ENCODE measurements at places on chromosomes 11 and 22.
A peak's percentile ranks its signal among the peaks of the same experiment; 100 is the strongest.

DNA sequence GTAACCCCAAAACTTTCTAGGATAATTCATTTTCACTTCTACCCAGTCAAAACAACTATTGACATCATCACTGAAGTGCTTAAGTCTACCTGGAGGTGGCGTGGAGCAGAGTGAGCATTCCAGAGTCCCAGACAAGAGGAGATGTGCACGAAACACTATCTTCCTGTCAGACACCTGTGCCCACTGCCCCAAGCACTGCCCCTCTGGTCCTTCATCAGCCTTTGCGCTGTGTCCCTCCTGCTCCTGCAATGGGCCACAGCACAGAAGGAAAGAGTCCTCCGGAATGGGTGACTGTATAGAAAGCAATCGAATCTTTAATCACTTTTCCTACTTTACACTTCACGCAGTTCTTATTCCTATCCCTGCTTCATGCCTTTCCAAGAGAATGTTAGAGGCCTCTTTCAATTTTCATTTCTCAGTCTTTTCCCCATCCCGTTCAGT lies 512 bp upstream of the GRIA4 start:
- no peak for DNase-seq

GRCh38 chr11:15711311-15711710 lies 596.6 kb downstream of the INSC start:
- no peak for DNase-seq

- DNase-seq: no peak
These were observed 69.0 kb downstream of the UBASH3B start for GRCh38 chr11:122724520-122724919.

- DNase-seq: no peak
These were observed 255.5 kb upstream of the SESN3 start for GRCh38 chr11:95486466-95486865.

GRCh38 chr11:27237643-27238042 lies 125.4 kb downstream of the CCDC34 start:
- DNase-seq: no peak

DNA sequence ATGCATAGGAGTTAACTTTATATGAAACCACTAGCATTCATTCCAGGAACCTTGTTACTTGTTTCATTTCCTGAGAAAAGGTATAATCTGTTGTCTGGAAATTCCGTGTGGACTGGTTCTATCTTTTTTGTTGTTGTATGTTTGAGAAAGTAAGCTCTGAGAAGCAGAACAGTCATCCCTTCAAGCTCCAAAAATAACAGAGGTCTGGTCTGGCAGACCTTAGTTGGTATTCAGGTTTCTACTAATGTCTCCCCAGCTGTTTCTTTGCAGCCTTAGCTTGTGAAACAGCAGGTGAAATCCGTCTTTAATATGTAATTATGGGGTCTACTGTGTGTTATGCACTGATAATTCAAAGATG lies 2.4 kb downstream of the RNF121 start:
- DNase-seq: no peak

GRCh38 chr22:37244922-37245722 lies 1.1 kb upstream of the RAC2 start:
- DNase-seq: no peak

DNA sequence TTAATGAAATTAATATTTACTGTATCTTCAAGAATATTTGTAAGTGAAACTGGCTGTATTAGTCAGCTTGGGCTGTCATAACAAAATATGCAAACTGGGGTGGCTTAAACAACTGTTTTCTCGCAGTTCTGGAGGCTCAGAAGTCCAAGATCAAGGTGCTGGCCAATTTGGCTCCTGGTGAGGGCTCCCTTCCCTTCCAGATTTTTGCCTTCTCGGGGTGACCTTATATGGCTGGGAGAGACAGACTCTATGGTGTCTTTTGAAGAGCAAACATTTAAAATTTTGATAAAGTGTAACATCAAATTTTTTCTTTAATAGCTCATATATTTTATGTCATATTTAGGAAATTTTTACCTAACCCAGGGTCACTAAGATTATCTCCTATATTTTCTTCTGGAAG lies 30.2 kb downstream of the CSTPP1 start:
- DNase-seq: no peak

DNA sequence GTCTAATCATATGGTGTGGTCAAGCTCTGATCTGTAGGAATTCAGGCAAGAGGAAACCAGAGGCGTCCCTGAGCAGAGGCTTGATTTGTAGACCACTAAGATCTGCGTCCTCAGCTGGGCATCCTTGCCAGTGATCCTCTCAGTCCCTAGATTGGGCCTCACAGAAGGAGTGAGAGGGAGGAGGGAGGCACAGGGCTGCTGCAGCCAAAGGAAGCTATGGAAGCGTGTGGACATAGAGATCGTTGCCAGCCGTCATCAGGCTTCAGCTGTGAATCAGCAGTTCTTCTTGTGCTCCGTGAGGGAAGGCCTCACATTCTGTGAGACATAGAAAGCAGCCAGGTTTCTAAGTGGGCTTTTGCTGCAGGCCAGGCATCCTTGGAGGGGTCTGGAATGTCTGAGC lies 254.6 kb upstream of the KIRREL3 start:
- no peak for DNase-seq

- no peak for DNase-seq
These were observed 5.5 kb downstream of the SF3A1 start for GRCh38 chr22:30351226-30351625.

- DNase-seq: no peak
These were observed 315.5 kb downstream of the FAT3 start for GRCh38 chr11:92540096-92540495.

- DNase-seq: no peak
These were observed 4.1 kb downstream of the TRABD start for GRCh38 chr22:50189849-50190181.

DNA sequence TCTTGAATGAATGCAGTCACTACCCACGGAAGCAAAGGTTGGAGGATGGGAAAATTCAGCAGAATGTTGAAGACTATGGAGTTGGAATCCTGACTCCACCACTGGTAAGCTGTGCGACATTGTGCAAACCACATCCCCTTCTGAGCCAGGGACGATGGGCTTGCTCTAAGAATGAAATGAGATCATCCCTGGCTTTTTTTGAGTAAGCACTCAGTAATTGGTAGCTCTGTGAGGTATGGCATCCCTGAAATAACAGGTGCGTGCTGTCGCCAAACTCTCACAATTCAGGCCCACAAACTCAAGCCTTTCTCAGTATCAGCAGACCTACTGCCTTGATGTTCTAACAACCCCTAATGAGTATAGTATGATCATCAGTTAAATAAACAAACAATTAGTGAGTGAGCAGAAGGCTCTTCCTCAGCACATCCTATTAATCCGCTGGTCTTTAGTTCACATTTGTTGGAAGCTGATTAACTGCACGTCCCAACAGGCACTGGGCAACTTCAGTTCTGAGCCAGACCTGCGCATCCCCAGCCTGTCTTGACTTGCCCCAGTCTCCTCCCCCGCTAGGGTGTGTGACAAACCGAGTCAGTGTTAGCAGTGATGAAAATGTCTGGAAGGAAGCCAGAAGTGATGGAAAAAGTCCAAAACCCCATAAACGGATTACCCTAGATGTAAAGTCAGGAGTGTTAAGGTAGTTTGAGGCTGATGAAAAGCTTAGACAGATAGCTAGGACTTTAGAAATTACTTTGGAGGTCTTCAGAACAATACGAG lies 235.5 kb downstream of the GRIK4 start:
- DNase-seq: no peak

DNA sequence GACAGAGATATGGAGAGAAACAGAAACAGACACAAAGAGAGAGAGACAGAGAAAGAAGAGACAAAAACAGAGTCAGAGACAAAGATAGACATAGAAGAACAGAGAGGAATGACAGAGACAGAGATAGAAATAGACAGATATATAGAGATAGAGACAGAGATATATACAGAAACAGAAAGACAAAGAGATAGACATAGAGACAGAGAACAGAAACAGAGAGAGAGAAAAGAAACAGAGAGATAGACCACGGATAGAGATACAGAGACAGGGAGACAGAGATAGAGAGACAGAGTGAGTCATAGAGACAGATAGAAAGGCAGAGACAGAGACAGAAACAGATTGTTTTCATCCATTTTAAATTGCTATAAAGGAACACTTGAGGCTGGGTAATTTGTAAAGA lies 12.3 kb upstream of the MPEG1 start:
- DNase-seq: no peak

- DNase-seq: no peak
These were observed 553.0 kb downstream of the JRKL start for GRCh38 chr11:96942855-96943254.

- DNase-seq: no peak
These were observed 17.0 kb upstream of the FAM181B start for GRCh38 chr11:82750643-82751139.

GRCh38 chr11:134480136-134480712 lies 68.2 kb upstream of the B3GAT1 start:
- DNase-seq: no peak

DNA sequence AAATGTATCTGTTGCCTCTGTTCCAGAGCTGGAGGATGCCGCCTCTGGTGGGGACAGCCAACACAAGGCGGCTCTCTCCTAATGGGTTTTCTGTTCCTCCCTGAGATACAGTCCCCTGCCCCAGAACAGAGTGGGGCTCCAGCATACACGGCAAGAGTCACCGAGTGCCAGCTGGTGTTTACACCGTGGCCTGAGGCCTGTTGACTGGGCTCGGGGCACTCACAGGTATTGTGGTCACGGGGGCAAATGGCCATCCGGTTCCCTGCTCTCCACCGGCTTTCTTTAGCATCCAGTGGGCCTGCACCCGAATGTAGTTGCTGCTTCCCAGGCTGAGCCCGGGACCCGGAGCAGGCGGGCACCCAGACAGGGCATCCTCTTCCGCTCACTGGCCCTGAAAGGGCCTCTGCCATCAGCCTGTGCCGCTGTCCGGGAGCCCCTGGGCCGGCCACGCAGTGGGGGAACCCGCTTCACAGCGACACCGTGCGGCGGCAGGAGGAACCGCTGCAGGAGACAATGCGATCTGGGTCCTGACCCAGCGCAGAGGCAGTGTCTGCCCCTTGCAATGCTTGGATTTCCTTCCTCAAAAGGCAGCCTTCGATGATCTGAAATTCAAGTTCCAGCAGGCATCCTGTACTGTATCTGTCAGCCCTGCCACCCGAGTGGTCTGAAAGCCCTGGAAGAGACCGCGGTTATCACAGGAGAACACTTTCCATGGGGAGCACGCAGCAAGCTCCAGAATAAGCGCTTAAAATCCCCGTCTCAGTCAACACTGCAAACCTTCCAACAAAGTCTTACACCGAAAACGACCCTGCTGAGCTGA lies 859 bp upstream of the KRTAP5-5 start:
- DNase-seq: peak; percentile 42

- no peak for DNase-seq
These were observed 663.2 kb downstream of the CNTN5 start for GRCh38 chr11:99683933-99684332.

DNA sequence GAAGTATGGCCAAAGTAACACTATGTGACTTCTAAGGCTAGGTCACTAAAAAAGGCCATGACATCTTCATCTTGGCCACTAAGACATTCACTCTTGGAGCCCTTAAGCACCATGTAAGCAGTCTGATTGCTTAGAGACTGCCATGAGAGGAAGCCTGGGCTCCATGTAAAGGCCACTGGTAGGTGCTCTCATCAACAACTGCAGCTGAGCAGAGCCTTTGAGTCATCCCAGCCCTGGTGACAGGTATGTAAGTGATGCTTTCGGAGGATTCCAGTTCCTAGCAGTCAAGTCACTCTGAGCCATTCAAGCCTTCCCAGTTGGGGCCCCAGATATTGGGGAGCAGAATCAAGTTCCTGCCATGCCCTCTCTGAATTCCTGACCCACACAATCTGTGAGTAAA lies 26.2 kb downstream of the GAB2 start:
- DNase-seq: no peak

DNA sequence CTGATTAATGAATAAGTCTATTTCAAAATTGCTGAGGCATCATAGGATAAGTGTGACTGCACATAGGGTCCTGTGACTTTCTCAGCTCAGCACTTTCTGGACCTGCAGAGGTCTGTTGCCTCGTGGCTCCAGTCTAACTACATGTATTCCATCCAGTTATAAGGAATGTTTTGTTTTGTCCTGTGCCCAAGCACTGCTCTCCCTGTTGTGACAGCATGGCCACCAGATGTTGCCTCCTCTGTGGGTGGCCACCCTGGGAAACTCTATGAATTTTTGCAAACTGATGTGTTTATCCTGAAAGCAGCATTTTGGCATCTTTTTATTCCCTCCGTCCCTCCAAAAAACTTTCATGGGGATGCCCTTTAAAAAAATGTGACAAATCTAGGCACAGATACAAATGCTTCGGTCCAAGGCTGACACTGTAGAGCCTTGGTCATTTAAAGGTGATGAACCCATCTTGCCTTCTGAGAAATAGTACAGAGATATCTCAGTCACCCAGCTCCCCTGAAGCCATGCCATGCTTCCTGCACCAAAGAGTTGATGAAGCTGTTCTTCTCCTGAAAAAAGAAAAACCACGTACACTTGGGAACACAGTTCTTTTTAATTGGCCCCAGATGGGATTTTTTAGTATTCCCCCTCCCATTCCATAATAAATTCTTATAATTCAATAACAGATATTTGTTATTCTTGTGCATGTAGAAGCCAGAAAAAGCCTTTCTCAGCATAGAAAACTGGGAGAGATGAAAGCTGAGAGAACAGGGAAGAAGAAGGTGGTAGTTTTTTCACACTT lies 72.6 kb downstream of the CCDC34 start:
- DNase-seq: no peak

DNA sequence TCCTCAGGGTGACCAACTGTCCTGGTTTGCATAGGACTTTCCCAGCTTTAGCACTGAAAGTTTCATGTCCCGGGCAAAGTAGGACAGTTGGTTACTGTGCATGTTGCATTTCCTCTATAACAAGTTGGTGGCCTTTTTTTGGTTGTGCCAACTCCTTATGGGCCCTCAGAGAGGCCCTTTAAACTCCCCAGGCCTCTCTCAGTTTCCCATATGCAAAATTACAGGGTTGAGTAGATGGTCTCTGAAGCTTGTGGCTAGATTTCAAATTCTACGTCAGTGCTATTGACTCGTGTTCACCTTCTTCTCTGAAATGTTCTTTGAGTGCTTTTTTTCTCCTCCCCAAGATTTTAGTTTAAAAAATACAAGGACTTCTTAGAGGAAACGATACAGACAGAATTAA lies 92.5 kb downstream of the MYO18B start:
- DNase-seq: no peak

- no peak for DNase-seq
These were observed 18.9 kb upstream of the TMEM121B start for GRCh38 chr22:17140022-17140421.

DNA sequence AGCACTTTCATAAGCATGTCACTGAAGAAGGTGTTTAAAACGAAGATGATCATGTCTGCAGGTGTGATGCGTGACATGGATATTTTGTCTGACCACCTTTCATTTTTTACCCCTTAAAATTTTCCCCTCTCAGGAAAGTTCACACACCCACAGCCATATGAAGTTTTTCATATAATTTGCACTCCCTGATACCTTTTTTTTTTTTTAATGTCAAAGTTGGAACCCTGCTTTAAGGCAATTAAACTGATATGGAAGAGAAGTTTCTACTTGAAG lies 104.6 kb downstream of the ATXN10 start:
- DNase-seq: no peak

Data from activated T-helper 1 cell treated with Interleukin-2 at 50 U/mL for 16 hours (primary cell).